Muscle of leg (tissue), 16 donors: ENCODE measurements at places on chromosomes 5 and 9. TPM values are rescaled to one million over a fixed set of nuclear protein-coding genes. Genes with fewer than 3 reads are reported as not detected.

POLR3G gene
- total RNA-seq: 1.3 TPM

- DNase-seq: no peak
Observed at GRCh38 chr9:78676623-78677022, 379.7 kb downstream of the PSAT1 start.

- DNase-seq: peak; percentile 17
Observed at GRCh38 chr5:123283499-123283898, 139.7 kb downstream of the CEP120 start.

DNA sequence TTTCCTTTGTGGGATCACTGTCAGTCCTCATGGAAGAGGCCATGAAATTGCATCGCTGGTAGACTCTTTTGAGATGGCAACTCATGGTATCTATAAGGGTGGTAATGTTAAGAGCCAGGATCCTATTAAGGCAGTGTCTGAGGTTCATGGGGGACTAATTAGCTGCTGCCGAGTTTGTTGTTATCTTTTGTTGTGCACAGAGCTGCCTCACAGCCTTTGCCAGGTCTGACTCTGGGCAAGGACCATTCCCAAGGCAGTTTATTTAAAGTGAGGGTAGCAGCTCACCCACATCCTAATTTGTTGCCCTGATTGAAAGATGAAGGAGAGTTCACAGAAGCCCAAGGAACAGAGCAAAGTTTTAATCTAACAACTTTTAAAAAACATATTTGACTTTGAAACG is 7.9 kb downstream of the SMARCA2 start:
- DNase-seq: no peak

GRCh38 chr5:4571248-4571948 is 568.7 kb upstream of the ADAMTS16 start:
- DNase-seq: no peak

DNA sequence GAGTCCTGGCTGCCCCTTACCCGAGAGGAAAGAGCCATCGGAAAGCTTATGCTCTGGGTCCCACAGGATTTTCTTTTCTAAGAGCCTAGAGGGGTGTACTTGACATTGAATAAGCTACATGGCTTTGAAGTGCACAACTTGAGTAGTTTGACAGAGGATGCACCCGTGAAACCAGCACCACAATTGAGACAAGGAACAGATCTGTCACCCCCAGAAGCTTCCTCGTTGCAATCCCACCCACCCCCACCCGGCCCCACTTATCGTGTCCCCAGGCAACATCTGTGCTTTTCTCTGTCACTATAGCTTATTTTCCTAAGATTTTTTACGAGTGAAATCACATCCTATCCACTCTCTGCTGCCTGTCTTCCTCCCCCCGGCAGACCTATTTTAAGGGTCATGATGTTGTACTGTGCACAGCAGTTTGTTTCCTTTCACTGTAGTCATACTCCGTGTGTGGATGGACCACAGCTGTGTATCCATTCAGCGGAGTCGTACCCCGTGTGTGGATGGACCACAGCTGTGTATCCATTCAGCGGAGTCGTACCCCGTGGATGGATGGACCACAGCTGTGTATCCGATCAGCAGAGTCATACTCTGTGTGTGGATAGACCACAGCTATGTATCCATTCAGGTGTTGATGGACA is 8.8 kb upstream of the FCN2 start:
- no peak for DNase-seq

DNA sequence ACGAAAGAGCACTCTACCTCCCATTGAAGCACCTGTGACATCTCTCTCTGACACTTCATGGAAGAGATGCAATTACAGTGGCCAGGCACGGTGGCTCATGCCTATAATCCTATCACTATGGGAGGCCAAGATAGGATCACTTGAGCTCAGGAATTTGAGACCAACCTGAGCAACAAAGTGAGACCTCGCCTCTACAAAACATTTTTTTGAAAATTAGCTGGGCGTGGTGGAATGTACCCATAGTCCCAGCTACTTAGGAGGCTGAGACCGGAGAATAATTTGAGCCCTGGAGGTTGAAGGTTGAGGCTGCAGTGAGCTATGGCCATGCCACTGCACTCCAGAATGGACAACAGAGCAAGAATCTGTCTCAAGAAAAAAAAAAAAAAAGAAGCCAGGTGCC is 45.5 kb downstream of the GLDC start:
- no peak for DNase-seq

- DNase-seq: peak; percentile 59
Observed at GRCh38 chr9:79584655-79584982, 12.9 kb downstream of the TLE4 start.

GRCh38 chr5:39494107-39494510 is 69.3 kb upstream of the DAB2 start:
- peak; percentile 89 for DNase-seq

DNA sequence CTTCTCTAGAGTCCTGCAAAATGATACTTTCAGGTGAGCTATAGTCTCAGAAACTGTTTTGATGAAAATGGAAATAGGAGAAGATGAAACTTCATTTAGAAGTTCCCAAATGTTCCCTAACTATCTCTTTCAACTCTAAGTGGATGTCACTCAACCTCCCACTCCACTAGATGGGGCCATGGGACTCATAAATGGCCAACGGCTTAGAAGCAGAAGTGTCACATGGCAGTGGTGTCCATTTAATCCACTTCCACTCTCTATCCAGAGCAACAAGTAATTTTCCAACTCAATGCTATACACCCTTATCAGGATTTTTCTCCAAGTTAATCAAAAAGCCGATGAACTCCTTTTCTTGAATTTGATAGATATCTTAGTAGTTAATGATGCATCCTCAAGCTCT is 295.7 kb downstream of the EDIL3 start:
- DNase-seq: peak; percentile 18
